ENCODE measurements at places on chromosomes 2 and 18.

DNA sequence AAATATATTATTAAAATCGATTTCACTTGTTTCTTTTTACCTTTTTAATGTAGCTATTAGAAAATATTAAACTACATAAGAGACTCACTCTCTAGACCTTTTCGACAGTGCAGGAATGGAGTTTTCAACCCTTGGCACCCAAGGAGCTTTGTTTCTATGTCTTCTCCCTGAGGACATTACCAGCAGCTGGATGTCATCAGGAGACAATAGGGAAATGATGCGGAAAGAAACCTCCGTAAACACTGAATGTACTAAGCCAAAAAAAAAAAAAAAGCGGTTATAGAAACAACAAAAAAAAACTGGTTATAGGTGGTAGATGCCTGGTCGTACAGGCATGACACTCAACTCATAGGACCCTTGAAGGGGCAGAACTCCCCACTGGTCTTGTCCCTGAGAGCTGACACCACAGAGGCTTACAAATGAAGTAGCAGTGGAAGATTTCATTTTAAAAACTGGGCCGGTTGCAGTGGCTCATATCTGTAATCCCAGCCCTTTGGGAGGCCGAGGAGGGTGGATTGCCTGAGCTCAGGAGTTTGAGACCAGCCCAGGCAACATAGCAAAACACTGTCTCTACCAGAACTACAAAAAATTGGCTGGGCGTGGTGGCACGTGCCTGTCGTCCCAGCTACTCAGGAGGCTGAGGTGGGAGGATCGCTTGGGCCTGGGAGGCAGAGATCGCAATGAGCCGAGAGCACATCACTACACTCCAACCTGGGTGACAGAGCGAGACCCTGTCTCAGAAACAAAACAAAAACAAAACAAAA, 23.8 kb downstream of the THAP4 start:
- DNase-seq: no peak

- DNase-seq: no peak
Measured at GRCh38 chr2:196660244-196660643, 20.7 kb downstream of the CCDC150 start.

DNA sequence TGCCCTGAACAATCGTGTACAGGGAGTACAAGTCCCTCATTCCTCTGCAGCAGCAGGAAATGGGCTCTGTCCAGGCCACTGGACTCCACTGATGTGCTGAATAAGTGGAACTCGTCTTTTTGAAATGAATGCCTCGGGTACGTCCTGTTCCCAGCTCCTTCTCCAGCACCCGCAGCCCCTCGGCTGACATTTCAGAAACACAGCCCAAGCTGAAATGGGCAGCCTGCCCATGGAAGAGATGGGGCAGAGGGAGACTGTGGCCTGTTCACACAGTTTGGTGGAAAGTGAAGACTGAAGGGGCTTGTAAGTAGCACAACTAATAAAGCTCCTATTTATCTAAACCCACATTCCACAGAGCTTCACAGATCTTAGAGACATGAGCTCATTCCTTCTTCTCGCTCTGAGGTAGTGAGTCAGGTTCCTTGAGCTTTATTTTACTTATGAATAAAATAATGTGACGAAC, 498.6 kb downstream of the TXNL1 start:
- no peak for DNase-seq

GRCh38 chr2:230713331-230714135, 891 bp downstream of the CAB39 start:
- DNase-seq: peak; percentile 35

DNA sequence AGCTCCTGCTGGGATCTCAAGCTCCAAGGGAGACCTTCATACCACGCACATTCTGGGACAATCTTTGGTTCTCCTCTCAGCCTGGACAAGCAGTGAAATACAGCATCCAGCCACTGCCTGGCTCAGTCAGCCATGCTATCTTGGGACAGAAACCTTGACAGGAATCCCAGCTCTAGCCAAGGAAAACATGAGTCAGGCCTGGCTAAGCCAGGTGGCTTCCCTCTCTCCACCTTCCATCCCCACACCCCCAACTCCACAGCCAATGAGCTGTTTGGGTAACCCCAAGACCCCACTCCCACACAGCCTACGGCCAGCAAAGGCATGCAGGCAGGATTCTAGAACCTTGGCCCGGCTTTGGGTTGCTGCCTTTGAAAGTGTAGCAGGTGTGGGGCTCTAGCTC, 64.9 kb downstream of the MCFD2 start:
- DNase-seq: no peak

DNA sequence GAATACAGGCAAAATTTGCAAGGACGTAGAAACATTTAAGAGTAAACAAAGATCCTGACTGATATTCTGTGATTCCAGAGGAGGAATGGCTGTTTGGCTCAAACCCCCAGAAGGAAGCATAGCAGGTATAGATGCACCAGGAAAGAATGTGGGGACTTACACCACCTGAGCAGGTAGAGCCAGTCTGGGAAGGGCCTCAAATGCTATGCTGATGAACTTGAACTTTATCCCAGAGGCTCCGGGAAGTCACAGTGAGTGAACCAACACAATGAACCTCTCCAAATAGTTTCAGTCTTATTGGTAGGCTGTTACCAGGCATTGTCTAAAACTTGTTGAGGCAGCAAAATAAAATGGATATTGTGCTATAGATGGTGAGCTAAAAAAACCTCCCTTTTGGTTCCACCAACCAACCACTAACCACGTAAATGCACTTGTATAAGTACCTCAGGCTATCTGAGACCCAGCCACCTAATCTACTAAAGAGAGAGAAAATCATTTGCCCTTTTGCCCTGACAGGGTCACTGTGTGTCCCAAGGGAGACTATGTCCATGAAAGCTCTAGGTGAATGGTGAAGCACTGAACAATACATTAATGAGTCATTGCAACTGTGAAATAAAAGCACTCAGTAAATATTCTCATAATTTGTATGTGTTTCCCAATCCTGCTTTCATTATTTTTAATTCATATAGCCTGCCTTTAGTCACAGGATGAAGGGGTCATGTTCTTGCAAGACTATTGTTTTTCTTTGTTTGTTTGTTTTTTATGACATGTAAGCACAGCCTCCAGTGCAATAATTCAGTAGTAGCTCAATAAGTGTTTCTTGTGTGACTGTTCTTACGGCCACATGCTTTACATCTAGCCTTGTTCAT, 911.6 kb downstream of the EPHA4 start:
- no peak for DNase-seq

Data from effector memory CD8-positive, alpha-beta T cell (primary cell).